Stimulated activated CD4-positive, alpha-beta T cell treated with anti-CD3 and anti-CD28 coated beads, Interleukin-15, amount 100 ng/mL, for 1 hour (primary cell): ENCODE measurements at places on chromosomes 12 and 14.

DNA sequence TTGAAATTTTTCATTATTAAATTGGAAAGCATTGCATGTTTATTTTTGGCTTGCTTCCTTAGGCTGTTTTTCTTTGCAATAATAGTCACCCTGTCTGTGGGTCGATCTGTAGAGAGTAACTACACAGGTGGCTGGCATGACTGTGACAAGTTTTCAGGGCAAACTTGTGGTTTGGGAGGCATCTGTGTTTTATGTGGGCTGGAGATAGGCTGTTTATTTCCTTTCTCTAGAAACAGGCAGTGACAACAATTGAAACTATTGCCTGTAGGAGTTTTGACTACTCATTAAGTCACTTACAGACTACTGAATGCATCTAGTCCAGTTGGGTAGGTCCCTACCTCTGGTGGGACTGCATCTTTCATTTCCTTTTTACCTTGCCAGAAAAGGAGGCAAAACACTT, 155.6 kb downstream of the DYRK2 start:
- no peak for DNase-seq

GRCh38 chr14:54338696-54339317, 58.0 kb upstream of the CDKN3 start:
- no peak for DNase-seq

DNA sequence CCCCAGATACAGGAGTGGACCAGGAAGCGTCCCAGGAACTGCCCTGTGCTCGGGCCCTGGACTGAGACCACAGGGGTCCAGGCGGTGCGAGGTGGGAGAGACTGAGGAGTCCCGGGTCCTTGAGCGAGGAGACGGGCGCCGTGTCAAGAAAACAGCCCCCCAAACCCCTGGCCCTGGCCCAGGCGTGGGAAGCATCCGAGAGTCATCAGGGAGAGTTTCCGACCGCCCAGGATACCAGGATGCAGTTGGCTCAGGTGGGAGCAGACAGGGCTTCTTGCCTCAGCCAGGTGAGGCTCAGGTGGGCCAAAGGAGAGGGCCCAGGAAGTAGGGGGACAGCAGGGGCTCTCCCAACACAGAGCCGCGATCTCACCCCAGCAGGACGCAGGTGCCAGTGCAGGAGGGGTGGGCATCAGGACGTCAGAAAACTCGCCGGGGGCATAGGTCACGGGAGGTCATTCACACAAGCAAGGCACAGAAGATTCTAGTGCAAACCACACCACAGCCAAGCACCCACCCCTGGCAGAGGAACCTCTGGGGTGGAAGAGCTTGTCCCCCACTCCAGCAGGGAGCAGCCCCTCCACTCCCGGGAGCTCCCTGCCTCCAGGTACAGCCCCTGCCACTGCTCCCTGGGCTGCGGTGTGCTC, 102.5 kb upstream of the EIF5 start:
- no peak for DNase-seq

GRCh38 chr14:63276492-63277342, 42.0 kb downstream of the GPHB5 start:
- DNase-seq = no peak

GRCh38 chr12:45745861-45746277, 16.4 kb downstream of the ARID2 start:
- no peak for DNase-seq

GRCh38 chr12:46100551-46101484, 110.4 kb upstream of the SCAF11 start:
- DNase-seq = no peak

DNA sequence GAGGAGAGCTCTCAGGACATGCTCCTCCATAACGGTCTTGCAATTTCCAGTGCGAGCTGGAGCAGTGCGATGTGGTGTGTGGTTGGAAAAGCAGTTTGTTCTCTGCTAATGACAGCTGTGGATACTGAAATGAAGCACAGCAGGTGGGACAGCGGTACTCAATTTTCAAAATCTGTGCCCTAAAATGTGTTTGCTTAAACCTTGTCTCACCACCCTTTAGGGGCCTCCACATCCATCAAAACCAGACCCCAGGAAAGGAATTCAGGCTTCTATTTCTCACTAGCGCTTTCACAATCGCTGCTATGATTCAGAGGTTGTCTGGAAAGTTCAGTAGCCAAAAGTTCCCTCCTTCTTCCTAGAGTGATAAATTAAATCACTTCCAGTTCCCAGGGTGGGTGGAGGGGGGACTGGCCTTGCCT, 440.8 kb downstream of the EGLN3 start:
- no peak for DNase-seq

DNA sequence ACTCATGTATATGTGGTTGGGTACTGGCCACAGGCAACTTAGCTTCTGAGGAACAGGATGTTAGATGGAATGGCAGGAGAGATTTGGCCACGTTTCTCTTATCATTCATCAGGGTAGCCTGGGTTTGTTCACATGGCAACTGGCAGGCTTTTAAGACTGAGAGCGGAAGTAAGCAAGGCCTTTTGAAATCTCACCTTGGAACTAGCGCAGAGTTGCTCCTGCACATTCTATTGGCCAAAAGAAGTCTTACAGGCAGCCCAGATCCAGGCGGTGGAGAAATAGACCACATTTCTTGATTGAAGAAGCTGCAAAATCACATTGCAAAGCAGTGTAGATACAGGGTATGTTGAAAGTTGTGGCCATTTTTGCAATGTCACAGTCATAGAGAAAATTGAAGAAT, 3.7 kb downstream of the CLEC4A start:
- no peak for DNase-seq

DNA sequence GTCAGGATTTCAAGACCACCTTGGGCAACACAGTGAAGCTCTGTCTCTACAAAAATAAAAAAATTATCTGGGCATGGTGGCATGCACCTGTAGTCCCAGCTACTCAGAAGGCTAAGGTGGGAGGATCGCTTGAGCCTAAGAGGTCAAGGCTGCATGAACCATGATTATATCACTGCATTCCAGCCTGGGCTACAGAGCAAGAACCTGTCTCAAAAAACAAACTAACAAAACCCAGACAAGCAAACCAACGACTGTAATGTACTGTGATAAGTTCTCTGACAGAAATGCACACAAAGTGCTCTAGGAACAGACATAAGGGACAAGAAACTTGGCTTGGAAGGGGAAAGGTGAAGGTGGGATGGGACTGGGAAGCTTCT, 22.4 kb downstream of the ENTPD5 start:
- DNase-seq = no peak

GRCh38 chr12:31749024-31749704, 20.3 kb upstream of the AMN1 start:
- no peak for DNase-seq

DNA sequence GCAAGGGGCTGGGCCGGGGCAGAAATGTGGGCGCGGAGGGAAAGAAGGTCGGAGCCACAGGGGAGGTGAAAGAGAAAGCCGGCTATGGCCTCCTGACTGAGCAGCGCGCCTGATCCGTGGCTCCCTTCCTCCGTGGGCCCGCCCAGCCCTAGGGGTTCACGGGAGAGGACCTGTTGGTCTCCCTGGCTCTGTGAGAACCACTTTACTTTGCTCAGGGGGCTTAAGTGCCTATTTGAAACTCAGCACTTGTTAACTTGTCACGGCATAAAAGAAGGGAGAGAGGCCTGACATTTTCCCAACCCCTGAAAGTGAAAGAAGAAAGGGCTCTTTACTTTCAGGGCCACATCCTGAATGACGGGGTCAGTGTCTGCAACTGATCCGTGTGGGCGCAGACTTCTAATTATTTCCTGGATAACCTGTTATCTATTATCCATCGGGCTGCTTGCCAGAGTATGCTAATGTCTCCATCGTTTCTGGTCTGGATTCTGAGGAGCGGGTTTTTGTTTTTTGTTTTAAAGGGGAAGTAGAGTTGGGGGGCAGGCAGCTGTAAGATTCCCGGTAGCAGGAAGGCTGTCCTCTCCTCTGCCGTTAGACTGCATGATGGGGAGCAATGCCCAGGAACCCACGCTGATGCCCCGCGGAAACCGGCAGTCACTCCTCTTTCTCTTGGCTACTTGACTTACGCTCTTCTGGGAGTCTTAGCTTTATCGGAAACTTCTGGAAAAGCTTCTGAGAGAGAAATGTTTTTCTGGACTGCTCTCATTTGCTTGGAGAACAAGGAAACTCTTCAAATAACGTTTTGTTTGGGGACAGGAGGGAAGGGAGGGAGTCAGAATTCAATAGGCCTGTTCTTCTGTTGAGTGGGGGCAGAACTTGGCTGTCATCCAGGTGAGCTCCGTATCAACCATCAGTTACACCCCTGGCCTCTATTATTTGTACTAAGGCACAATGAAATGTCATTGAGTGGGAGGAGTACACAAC, 127.7 kb upstream of the MAX start:
- peak; percentile 14 for DNase-seq

- no peak for DNase-seq
Measured at GRCh38 chr14:80489513-80489912, 278.2 kb upstream of the DIO2 start.

DNA sequence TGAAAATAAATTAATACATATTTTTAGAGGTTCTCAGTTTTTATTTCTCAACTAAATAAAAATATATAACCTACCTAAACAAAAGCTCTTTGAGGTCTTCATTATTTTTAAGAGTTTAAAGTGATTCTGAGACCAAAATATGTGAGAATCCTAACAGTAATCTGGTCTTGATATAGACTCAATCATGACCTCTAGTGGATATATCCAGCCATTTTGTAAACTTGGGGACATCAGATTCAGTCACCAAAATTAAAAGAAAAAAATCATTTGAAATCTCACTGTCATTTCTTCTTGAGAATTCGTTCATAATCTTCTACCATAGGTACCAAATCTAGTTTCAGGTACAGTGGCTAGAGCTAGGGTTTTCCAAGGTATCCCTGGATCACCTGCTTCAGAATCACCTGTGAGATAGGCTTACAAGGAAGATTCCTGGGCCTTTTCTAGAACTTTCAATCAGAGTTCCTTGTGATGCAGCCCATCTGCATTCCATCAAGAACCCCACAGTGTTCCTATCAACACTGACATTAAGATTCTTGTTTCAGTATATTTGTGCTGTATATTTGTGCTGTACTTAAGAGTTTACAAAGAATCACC, 214.9 kb downstream of the ADAMTS20 start:
- no peak for DNase-seq

DNA sequence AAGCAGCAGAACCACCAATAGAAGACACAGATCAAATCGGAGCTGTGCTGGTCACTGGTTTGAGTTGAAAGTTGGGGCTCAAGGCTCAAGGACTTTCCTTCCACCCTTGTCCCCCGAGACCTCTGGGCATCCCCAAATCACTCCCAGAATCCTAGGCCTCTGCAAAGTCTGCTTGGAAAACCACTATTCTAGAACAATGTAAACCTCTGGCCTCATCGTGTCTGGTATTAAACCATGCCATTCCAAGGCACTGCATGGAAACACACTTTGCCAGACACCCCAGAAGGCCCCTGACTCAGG, 288.0 kb downstream of the DPF3 start:
- DNase-seq = no peak

GRCh38 chr14:97456462-97456861, 659.3 kb downstream of the VRK1 start:
- no peak for DNase-seq

DNA sequence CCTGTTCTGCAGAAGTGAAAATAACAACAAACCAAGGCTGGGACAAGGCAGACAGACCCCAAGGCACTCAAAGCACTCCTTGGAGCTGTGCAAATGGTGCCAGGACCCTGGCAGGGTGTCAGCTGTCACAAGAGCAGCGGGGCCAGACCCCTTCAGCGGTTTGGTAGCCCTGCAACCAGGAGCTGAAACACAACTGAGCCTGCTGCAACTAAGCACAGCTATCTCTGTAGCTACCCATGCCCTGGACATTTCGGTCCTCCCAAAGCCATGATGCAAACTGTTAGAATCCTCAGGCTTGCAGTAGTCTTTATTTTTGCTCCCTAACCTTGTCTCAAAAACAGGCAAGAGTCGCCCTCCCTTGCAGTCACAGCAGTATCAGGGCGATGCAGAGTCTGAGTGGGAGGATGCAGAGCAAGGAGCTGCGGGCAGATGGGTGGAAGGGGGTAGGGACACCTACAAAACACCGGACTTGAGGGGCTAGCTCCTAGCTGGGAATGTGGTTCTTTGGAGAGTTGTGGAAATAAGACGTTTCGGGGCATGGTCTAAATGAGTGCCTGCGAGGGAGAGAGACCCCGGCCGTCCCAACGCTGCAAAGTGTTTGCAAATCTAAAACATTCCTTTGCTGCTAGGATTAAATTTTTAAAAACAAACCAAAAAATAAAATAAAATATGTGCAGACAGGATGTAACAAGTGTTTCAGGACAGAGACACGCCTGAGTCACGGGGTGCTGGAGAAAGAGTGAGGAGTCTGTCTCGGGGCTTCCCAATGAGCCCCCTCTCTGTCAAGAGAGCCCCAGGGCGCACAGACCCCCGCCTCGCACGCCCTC, 1.0 kb downstream of the NUAK1 start:
- DNase-seq = no peak

- DNase-seq = no peak
Measured at GRCh38 chr12:91055976-91056375, 1.8 kb downstream of the KERA start.

DNA sequence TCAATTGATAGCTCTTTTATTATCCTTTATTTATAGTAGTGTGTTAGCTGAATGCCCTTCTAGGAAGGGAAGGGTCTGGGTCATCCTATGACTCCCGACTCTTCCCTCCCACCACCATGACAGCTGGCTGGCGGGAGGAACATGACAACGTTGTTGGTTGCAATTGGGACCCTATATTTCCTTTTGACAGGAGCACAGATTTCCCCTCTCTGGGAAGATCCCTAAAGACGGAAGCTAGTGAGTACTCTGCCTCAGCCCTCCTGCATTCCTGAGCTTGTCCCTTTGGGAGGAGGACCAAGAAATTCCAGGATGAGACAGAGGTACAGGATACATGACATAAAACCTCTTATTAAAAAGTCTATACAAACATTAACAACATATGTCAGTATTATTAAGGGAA, 485.4 kb downstream of the NAV3 start:
- no peak for DNase-seq

DNA sequence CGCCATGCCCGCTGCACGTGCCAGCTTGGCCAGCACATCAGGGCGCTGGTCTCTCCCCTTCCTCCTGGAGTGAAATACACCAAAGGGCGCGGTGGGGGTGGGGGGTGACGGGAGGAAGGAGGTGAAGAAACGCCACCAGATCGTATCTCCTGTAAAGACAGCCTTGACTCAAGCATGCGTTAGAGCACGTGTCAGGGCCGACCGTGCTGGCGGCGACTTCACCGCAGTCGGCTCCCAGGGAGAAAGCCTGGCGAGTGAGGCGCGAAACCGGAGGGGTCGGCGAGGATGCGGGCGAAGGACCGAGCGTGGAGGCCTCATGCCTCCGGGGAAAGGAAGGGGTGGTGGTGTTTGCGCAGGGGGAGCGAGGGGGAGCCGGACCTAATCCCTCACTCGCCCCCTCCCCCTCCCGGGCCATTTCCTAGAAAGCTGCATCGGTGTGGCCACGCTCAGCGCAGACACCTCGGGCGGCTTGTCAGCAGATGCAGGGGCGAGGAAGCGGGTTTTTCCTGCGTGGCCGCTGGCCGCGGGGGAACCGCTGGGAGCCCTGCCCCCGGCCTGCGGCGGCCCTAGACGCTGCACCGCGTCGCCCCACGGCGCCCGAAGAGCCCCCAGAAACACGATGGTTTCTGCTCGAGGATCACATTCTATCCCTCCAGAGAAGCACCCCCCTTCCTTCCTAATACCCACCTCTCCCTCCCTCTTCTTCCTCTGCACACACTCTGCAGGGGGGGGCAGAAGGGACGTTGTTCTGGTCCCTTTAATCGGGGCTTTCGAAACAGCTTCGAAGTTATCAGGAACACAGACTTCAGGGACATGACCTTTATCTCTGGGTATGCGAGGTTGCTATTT, 914 bp upstream of the CCND2 start:
- peak; percentile 41 for DNase-seq
